ENCODE measurements at places on chromosomes 2 and 18.

GRCh38 chr2:135694711-135695110 lies 46.9 kb upstream of the UBXN4 start:
- DNase-seq: no peak

DNA sequence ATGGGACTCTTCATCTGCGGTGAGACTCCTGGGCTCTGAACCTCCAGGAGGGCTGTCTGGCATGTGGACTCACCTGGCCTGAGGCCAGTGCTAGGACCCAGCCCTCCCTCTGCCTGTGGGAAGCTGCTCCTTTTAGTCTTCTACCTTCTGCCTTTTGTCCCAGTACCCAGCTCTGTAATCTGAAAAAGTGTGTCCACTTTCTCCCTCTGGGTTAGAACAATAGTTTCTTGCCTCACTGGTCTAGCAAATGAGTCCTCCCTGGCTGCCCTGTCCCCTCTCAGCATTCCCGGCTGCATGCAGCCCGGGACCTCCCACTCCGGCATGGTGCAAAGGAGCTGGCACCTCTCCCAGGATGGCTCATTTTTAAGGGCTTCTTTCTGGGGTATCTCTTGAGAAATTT lies 25.9 kb downstream of the GKN2 start:
- no peak for DNase-seq

- DNase-seq: no peak
Observed at GRCh38 chr2:174682578-174683391, 81.5 kb downstream of the CHRNA1 start.

DNA sequence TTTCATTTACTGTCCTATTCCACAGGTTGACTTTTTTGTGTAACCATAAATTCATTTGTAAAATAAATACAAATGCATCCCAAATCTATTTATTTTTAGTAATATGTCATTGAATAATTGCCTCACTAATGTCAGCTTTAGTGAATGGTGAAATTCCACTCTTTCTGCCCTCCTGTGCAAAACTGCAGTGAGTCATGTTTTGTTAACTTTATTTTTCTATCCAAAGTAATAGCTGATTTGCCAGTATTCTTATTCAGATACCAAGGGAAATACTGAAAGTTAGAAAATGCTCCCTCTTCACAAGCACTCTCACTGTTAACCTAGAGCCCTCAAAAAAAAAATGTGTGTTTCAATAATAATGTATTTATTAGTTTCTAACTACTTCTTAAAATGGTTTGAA lies 322.8 kb downstream of the RIT2 start:
- no peak for DNase-seq

DNA sequence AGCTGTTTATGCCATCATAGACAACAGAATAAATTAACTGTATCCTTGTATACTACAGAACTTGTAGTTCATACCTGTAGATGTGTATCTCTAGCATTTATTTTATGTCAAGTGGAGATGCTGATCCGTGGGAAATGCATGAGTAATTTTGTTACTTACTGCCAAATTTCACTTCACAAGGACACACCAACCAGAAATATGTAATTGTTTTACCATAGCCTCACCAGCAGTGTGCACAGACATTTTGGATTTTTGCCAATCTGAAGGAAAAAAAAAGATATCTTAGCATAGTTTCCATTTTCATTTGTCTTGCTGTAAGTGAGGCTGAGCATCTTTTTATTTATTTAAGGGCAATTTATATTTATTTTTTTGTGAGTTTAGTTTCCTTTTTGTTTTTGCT lies 265.1 kb upstream of the OSR1 start:
- no peak for DNase-seq

- peak; percentile 2 for DNase-seq
Observed at GRCh38 chr2:67616749-67617148, 219.6 kb downstream of the ETAA1 start.

DNA sequence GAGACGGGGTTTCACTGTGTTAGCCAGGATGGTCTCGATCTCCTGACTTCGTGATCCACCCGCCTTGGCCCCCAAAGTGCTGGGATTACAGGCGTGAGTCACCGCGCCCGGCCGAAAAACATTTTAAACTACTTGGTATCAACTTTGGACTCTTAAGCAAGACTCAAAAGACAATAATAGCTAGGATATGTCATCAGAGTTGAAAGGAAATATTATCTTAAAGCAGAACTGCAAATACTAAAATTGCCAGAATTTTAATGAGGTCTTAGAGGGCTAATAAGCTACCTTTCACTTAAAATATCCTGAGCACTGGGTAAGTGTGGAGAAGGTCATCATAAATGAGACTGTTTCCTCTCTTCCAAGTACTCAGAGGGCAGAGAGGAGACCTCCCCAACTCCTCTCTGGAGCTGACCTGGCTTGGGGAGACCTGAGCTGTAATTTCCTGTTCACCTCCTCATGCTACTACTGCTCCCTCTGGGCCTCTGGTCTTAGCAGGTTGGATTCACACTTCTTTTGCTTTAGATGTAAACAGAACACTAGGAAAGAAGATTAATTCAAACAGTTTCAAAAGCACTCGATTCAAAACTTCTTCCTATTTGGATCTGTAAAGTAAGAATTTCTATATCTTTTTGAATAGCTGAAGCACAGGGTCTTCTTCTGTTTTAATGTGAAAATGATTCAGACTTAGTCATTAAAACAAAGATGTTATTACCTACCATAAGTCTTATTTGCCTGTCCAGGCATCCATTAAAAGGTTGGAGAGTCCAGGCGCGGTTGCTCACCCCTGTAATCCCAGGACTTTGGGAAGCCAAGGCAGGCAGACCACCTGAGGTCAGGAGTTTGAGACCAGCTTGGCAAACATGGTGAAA lies 16.5 kb downstream of the CNRIP1 start:
- DNase-seq: no peak

DNA sequence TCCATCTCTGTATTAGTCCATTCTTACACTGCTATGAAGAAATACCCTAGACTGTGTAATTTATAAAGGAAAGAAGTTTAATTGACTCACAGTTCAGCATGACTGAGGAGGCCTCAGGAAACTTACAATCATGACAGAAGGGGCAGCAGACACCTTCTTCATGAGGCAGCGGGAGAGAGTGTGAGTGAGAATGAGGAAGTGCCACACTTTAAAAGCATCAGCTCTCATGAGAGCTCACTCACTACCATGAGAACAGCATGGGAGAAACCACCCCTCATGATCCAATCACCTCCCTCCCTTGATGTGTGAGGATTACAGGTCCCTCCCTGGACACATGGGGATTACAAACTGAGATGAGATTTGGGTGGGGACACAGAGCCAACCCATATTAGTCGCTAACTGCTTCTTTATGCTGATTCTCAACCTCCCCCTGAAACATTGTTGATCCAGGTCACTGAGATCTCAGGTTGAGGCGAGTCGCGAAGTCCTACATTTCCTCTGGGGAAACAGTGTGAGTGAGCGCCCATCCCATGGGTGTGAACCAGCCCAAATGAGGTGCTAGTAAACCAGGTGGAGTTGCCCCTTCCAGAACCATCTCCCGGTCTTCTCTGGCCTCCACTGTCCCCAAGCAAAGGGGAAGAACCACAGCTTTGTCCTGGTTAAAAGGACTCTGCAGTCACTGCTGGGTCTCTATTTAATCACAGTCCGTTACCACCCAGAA lies 123.8 kb downstream of the CAPN13 start:
- DNase-seq: no peak

GRCh38 chr2:229470781-229471180 lies 199.7 kb upstream of the PID1 start:
- no peak for DNase-seq

DNA sequence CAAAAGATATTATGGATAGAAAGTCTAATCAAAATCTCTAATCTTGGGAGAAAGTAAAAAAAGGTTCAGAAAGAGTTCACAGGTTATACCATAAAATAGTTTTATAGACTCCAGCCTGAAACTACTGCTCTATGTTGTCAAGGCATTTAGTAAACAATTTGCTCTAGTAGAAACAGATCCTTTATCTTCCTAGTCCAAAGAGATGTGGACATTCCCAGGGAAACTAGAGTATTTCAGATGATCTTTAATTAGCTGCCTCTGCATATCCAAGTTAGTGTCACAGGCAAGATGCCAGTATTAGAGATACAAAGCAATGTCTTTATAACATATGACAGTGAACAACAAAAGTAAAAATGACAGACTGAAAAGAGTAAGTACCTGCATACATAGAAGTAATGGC lies 708.6 kb downstream of the CCDC85A start:
- DNase-seq: no peak

GRCh38 chr2:177261116-177262060 lies 3.1 kb downstream of the NFE2L2 start:
- peak; percentile 63 for DNase-seq

- no peak for DNase-seq
Observed at GRCh38 chr2:197502685-197503084, 2.5 kb downstream of the HSPE1 start.

GRCh38 chr2:235467588-235467987 lies 26.3 kb upstream of the AGAP1 start:
- peak; percentile 6 for DNase-seq

- DNase-seq: no peak
Observed at GRCh38 chr2:43191947-43192516, 34.4 kb downstream of the ZFP36L2 start.

DNA sequence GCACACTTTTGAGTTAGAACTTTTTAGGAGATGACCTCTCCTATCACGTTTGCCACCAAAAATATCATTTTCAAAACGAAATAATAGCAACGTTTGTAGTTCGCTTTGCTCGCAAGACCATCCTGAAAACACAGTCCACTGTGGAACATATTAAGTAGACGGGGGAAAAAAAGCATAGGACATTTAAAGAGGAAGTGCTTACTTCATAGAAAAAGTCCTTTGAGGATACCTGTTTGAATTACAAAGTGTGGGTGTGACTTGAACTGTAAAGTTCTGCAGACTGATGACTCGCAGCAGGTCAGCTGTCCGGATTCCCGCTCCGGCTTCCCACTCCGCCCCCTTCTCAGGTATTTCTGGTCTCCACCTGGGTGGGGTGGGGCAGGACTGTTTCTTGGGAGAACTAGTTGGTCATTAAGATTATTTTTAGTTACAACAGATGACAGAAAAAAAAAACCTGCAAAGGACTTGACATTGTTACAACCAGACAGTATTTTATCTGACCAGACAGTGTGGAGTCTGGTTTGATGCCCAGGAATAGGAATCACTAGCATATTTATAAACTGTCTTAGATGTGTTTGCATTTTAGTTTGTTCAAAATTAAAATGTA lies 13.3 kb downstream of the CNOT11 start:
- no peak for DNase-seq

DNA sequence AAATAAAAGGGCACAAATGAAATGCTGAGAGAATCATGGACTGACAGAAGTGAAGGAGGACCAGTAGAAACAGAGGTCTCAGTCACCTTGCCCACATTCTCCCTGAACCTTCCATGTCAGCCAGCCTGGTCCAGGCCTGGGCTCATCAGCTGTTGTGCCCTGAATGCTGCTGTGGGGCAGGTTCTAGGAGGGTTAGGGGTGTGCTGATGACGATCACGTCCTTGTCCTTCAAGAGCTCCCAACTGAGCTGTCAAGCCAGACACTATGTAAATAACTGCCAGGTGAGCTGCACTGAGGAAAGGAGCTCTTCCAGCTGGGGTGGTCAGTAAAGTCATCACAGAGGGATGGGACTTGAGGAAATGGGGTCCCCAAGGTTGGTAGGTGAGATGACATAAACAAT lies 156.5 kb downstream of the SMAD2 start:
- no peak for DNase-seq

GRCh38 chr2:20823917-20824316 lies 1.0 kb upstream of the LDAH start:
- no peak for DNase-seq

- DNase-seq: no peak
Observed at GRCh38 chr2:23448906-23449305, 63.9 kb downstream of the KLHL29 start.

- DNase-seq: peak; percentile 20
Observed at GRCh38 chr18:43587538-43588153, 310.4 kb upstream of the SYT4 start.

DNA sequence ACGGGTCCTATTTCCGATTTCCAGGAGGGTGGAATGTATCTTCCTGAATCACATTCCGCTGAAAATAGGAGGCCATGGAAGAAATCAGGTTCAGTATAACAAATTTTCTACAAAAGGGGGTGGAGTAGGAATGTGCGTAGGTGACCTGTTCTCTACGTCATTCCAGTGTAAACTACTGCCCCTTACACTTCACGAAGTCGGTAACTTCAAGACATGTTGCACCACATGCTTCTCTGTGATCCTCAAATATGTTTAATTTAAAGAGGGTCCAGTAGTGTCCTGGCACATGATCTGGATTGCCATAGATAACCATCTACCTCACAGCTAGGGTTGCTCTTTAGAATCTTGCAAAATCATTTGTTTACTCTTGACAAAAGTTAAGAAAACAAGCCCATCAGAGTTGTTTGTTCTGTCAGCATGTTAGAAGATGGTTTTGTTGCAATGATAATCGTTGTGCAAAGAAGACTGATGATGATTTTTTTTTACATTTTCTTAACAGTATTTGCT lies 7.5 kb upstream of the CPS1 start:
- DNase-seq: no peak

- DNase-seq: no peak
Observed at GRCh38 chr2:234366891-234367290, 130.0 kb downstream of the ARL4C start.

GRCh38 chr2:119466373-119466772 lies 34.7 kb downstream of the TMEM37 start:
- no peak for DNase-seq

- DNase-seq: no peak
Observed at GRCh38 chr18:54479365-54479764, 111.7 kb upstream of the DYNAP start.

DNA sequence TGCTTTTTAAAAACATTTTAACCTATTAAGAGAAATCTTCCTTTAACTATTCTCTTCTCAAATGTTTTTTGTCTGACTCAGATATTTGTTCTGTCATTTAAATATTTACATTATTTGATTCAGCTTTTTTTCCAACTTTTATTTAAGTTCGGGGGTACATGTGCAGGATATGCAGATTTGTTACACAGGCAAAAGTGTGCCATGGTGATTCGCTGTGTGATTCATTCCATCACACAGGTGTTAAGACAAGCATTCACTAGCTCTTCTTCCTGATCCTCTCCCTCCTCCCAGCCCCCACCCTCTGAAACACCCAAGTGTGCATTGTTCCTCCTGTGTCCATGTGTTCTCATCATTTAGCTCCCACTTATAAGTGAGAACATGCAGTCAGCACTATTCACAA lies 19.4 kb downstream of the SP100 start:
- no peak for DNase-seq

DNA sequence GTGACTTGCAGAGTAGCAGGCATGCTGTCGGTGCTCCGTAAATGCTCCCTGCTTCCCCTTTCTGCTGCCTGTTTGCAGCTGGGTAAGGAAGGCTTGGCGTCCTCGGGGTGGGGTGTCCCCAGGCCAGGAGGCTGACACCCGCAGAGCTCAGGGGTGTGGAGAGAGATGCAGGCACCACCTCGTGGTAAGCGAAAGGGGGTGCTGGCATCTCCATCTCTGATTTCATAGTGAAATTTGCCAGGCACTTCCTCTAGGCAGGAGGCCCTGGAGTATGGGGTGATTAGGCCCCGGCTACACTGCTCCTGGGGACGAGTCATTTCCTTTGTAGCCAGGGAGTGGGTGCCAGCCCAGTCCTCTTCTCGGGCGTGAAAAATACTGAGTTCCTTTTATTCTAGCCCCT lies 160.4 kb downstream of the KLHL29 start:
- DNase-seq: peak; percentile 3

GRCh38 chr2:6835467-6835866 lies 30.2 kb downstream of the CMPK2 start:
- DNase-seq: no peak

Measured in inflammatory macrophage treated with lipopolysaccharide for 1 hour (primary cell).